Stimulated activated CD4-positive, alpha-beta T cell treated with anti-CD3 and anti-CD28 coated beads, TNF-alpha, amount 100 ng/mL, for 24 hours (primary cell): ENCODE measurements at places on chromosomes 12 and 14.

DNA sequence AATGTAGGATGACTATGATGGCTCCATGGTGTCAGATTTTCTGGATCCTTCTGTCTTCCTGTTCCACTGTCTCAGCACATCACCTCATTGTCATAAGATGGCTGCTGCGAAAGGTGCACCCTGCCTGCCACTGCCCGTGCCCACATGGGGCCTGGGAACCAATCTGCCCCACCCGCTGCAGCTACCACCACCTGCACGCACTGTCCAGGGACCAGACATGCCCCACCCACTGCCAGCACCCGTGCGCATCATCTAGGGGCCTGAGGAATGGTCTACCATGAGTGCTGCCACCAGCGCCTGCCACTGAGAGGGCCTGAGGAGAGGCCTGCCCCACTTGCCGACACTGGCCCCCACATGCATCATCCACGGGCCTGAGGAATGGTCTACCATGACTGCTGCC is 23.8 kb downstream of the CYP46A1 start:
- no peak for DNase-seq

- no peak for DNase-seq
These were observed 493.3 kb downstream of the TMTC2 start for GRCh38 chr12:83179999-83180398.

DNA sequence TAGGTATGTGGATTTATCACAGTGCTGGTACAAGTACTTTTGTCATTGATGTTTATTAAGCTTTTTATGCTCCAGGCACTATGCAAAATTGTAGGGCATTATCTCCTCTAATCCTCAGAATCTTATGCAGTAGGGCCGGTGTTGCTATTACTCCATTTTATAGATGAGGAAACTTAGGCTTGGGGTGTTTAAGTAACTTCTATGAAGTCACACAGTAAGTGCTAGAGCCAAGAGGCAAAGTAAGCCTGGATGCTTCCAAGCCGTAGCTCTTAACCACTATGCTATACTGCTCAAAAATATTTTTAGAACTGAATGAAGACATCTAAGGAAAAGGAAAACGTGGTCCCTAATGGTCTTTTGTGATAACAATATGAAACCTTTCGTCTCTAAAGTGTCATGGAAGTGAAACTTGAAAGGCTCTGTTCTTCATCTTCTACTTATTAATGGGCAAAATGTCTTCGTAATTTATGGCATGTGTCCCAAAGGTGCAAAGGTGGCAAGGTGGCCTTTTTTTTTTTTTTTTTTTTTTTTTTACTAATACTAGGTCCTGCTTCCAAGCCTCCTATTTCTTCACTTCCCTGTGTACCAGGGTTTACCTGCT is 85.2 kb downstream of the ETV6 start:
- no peak for DNase-seq

GRCh38 chr14:88630565-88630964 is 67.7 kb downstream of the ZC3H14 start:
- no peak for DNase-seq

DNA sequence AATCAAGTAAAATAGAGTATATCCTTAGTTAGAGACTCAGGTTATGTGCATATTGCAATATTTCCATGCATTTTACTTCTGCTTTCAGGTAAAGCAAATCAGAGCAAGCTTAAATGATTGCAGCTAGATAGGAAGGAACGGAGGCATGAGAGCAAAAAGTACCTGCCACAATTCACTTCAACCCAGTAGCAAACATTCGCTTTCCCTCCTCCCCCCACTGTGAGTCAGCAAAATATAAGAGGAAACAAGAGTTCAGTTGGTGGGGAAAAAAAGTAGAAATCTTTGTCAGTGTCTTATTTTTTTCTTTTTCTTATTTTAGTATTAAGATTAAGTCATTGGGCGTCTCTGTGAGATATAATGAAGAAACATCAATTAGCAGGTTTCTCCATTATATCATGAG is 475.4 kb downstream of the NPAS3 start:
- no peak for DNase-seq

- DNase-seq: no peak
These were observed 49.1 kb downstream of the FAM222A start for GRCh38 chr12:109762673-109763191.

DNA sequence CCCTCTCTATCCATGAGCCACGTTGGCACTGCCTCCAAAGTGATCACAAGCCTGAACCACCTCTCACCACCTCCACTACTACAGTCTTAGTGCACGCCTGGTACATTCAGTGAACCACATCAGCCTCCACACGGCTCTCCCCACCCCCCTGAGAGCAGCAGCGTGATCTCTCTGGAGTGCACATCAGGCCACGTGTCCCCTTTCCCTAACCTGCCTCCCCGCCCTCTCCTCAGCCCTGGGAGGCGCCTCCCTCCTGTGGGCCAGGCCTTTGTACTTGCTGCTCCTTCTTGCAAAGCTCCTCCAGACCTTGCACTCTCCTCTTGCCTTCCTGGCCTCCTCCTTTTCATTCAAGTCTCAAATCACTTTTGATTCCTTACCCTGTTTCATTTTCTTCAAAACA is 49.8 kb downstream of the SLC6A12 start:
- DNase-seq: no peak

GRCh38 chr14:50232276-50232642 is 881 bp upstream of the SOS2 start:
- no peak for DNase-seq

DNA sequence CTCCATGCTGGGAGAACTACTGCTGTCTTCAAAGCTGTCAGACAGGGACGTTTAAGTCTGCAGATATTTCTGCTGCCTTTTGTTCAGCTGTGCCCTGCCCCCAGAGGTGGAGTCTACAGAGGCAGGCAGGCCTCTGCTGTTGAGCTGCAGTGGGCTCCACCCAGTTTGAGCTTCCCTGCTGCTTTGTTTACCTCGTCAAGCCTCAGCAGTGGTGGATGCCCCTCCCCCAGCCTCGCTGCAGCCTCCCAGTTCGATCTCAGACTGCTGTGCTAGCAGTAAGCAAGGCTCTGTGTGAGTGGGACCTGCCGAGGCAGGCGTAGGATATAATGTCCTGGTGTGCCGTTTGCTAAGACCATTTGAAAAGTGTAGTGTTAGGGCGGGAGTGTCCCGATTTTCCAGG is 31.4 kb upstream of the RFX4 start:
- DNase-seq: no peak

- DNase-seq: no peak
These were observed 22.3 kb upstream of the HECTD1 start for GRCh38 chr14:31229638-31230572.

GRCh38 chr14:37051680-37052079 is 120.7 kb downstream of the SLC25A21 start:
- no peak for DNase-seq

- no peak for DNase-seq
These were observed 99.5 kb downstream of the NUAK1 start for GRCh38 chr12:106039242-106039641.

- no peak for DNase-seq
These were observed 18.0 kb upstream of the TCP11L2 start for GRCh38 chr12:106284358-106285105.

DNA sequence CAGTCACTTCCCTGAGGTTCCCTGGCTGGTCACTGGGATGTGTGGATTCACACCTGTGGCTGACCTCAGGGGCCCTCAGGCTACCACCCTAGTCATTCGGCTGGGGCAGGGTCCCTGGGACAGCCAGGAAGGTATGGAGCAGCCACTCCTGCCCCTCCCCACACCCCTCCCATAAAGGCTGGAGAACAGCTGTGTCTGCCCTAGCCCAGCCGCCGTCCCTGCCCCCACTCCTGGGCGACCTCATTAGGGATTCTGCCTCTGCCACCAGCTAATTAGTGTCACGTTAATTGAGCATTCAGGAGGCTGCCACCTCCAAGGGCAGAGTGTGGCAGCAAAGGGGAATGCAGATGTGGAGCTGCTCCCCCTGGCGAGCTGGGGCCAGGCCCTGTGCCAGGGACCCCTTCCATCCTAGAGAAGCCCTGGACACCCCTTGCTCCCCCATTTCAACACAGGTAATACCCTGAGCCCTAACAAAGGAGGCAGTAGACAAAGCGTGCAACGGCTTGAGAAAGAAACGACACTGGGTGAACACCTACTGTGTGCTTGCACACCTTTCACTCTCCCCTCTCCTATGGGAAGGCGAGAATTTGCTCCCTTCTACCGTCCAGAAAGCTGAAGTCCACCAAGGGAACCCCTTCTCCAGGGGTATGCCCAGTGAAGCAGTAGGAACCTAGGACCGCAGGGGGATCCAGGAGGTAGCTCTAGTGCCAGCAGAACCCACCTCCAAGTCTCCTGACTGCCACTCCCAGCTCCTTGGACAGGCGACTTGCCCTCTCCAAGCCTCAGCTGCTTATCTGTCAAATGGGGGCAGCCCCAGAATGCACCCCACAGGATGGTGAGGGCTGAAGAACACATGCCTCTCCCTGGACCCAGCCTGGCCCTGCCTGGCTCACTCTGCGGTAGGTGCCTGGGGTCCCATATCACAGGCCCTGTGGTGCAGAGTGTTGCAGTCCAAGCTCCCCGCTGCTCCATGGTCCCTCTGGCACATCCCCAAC is 45.1 kb downstream of the FAM222A start:
- DNase-seq: no peak

- DNase-seq: no peak
These were observed 183.1 kb downstream of the TMTC3 start for GRCh38 chr12:88325076-88325815.

DNA sequence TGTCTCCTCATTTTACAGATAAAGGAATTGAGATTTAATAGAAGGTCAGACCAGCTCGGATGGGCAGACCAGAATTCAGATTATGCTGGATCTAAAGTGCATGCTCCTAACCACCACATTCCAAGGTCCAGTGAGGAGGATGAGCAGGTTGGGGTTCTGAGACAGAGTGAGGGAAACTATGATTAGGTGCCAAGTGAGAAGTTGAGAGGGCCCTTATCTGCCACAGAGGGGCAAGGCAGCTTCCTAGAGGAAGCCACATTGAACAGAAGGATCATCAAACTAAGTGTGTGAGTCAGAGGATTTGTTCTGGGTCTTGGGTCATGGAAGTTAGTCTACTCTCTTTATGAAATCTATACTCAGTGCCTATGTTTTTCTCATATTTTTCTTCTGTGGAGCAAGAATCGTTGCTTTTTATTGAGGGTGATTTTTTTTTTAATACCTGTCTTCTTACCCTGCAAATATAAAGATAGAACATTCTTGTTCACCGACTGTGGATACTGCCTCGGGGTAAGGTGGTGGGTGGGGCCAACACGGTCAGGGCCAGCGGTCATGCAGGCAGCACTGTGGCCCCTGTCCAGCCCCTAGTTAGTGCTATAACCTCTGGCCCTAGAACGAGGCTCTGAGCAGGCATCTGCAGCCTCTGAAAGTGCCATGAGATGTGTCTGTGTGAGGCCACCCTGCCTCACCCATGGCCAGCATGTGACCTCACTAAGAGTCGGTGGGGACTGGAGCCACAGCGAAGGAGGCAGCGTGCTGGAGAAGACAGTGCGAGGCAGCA is 55.6 kb upstream of the PTHLH start:
- no peak for DNase-seq

GRCh38 chr12:66719862-66720261 is 41.0 kb upstream of the GRIP1 start:
- no peak for DNase-seq

DNA sequence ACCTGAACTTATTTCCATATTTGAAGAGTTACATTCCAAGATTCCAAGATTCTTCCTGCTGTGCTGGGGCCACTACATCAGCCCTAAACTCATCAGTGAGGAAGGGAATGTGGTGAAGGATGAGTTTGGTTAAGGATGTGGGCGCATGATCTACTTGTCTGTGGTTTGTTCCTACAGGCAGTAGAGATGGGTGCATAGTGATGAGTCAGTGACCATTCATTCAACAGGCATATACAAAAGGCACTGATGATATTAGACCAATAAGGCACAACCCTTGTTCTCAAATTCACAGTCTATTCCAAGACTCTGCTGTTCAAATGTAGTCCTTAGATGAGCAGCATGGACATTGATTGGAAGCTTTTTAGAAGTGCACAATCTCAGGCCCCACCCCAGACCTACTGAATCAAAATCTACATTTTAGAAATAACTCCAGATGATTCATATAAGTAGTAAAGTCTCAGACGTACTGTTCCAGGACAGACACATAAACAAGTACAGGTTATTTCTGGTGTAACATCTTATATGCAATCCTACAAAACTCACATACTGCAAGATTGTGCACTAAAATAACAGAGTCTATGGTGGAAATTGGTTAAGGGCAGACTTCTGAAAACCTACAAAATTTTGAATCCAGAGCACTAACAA is 47.7 kb upstream of the MAP3K9 start:
- DNase-seq: no peak

DNA sequence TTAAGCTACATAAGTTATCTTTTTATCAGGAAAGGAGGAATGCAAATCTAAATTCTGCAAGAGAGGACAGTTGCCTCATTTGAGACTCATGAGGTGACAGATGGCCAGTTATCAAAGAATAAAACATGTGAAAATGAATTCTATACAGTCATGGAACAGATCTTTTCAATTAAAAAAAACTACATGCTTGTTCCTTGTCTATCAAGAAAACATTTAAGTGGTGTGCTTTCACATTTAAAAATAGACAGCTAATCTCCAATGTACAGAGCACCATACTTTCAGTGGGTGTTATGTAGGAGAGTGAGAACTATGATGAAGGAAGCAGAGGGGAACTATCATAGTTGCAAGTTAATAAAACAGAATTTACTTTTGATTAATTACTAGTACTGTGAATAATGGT is 76.7 kb upstream of the TTC7B start:
- no peak for DNase-seq

- no peak for DNase-seq
These were observed 65.3 kb downstream of the PRIMA1 start for GRCh38 chr14:93723001-93723400.

GRCh38 chr12:129532707-129533499 is 370.9 kb downstream of the TMEM132D start:
- DNase-seq: no peak

DNA sequence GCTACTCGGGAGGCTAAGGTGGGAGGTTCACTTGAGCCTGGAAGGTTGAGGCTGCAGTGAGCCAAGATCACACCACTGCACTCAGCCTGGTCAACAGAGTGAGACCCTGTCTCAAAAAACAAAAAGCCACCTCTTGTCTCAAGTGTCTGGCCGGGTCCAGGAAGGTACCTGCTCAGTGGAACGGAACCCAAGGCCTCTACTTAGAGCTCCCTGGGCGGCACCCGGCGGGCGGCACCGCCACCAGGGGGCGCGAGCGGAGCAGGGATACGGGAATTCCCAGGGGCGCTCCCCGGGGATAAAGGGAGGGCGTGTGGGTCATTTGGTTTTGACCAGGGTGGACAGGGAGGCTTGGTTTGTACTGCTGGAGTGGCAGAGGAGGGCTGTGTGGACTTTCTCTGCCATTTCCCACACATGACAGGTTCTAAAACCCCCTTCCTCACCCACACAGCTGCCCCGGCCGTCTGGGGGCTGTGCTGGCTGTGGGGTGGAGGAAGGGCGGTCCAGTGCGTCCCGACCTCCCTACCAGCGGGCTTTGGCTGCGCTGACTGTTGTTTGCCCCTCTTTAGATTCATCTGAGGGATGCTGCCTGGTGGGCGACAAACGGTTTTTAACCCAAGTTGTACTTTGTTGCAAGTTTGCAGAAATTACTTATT is 91.4 kb downstream of the SETD3 start:
- DNase-seq: no peak

- DNase-seq: no peak
These were observed 11.1 kb downstream of the BAG5 start for GRCh38 chr14:103551338-103551762.
